ELR (cell line): ENCODE measurements at places on chromosomes 11 and 22.

GRCh38 chr11:118623269-118623655 lies 15.8 kb downstream of the PHLDB1 start:
- peak; percentile 48 for DNase-seq

- peak; percentile 28 for DNase-seq
Observed at GRCh38 chr11:69969890-69970784, 108.0 kb upstream of the ANO1 start.

- no peak for DNase-seq
Observed at GRCh38 chr11:65958291-65958690, 3.2 kb upstream of the SART1 start.

- DNase-seq, result no peak
Observed at GRCh38 chr11:104105155-104105554, 58.8 kb downstream of the PDGFD start.

- no peak for DNase-seq
Observed at GRCh38 chr22:41827671-41828070, 5.2 kb upstream of the SREBF2 start.

DNA sequence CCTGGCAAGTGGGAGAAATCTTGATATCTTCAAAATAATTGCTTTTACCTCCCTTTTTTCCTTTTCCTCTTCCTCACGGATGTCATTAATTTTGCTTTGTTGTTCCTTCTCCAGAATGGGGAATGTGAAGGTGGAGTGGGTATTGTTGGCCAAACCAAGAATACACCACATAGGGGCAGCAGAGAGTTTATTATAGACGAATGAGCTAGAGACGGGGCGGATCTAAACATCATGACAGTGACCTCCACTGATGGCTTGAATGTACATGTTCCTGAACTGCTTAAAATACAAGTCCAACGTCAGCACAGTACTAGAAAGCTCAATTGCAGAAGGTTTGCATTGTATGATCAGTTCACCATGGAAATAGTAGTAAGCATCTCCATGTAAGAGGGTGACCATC lies 122.3 kb upstream of the SNX19 start:
- peak; percentile 56 for DNase-seq

GRCh38 chr11:122628810-122629555 lies 26.5 kb upstream of the UBASH3B start:
- peak; percentile 86 for DNase-seq

GRCh38 chr11:22203281-22203680 lies 10.4 kb downstream of the ANO5 start:
- no peak for DNase-seq

DNA sequence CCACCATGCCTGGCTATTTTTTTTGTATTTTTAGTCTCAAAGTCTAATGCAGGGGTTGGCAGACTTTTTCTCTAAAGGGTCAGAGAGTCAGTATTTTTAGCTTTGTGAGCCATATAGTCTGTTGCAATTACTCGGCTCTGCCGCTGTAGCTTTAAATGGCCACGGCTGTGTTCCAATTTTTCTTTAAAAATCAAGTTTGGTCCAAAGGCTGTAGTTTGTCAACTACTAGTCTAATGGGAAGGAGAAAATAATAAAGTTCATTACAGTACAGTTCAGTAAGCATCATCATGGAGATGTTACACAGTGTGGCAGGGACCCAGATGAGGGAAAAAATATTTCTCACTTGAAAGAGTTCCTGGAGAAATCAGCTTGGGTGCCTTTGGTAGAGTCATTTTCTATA lies 107.6 kb downstream of the CSNK2A3 start:
- DNase-seq, result no peak

DNA sequence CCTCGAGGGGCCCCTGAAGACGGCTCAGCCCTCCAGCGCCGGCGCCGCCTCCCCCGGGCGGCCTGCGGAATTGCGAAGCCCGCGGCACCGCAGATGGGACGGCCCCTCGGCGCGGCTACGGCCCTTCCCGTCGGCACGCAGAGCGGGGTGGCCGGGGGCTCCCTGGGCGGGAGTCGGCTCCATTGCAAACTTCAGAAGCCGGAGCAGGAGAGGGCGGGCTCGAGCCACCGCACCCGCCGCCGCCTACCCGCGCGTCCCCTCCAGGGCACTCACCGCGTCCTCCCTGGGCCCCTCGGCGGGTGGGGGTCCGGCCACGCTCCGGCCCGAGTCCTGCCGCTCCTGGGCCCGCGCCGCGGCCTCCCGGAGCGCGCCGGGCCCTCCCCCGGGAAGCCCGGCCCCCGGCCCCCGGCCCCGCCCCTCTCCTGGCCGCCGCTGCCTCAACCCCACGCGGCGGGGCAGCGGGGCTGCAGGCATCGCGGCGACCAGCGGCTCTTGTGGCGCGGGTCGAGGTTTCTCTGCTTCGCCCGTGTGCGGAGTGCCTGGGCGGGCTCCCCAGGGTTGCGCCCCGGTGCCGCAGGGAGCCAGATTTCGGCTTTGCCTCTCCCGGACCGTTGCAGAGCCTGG lies at the start of gene PACSIN3:
TSS of gene PACSIN3 (minus strand) at position 359 of the 624 bp plus-strand sequence. CDS start 3,707 bp downstream, outside the sequence.
- peak; percentile 69 for DNase-seq

DNA sequence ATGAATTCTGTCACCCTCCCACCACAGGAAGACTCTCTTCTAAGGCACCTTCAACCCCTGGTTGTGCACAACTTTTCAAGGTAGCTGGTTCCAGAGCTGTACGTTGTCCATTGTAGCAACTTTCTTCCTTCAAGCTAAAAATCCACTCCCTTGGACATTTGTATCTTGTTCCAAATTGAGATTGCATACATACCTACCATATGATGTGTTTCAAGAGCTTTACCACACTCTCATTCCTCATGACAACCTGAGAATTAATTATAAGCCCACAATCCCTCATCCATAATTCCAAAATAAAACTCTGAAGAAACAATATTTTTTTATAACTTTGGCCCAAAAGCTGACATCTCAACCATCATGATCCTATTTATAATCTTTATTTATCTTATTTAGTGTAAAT lies 3.0 kb downstream of the OR52W1 start:
- no peak for DNase-seq

- peak; percentile 47 for DNase-seq
Observed at GRCh38 chr11:1150769-1151365, 6.9 kb upstream of the MUC5AC start.

DNA sequence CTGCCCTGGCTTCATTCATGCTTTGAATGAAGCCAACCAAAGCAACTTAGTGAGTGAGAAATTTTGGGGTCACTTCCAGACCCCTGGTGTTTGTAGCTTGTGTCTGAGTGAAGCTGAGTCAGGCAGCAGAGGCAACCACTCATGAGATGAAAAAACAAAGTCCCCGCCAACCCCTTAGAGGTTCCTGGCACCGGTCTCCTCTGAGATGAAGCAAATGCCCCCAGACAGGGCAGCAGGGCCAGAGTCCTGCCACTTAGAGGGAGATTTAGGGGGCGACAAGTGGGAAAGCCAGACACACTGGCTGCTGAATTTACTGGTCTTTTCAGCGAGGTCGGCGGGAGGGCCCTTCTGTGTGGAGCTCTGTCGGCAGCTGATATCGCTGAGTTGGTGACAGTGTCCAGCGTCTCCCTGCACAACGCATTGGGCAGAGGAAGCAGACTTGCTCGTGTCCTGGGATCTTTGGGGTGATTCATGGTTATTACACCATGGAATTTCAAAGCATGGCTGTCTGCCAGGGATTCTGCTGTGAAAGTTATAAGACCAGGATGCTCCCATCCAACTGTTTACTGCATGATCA lies 482.6 kb downstream of the MIAT start:
- peak; percentile 84 for DNase-seq

- peak; percentile 46 for DNase-seq
Observed at GRCh38 chr22:44538051-44538450, 40.0 kb upstream of the RTL6 start.

- no peak for DNase-seq
Observed at GRCh38 chr11:116502641-116503061, 270.1 kb downstream of the BUD13 start.

GRCh38 chr11:118415739-118416068 lies 14.3 kb downstream of the ATP5MG start:
- peak; percentile 96 for DNase-seq

- no peak for DNase-seq
Observed at GRCh38 chr11:70186936-70187335, 16.2 kb upstream of the FADD start.

DNA sequence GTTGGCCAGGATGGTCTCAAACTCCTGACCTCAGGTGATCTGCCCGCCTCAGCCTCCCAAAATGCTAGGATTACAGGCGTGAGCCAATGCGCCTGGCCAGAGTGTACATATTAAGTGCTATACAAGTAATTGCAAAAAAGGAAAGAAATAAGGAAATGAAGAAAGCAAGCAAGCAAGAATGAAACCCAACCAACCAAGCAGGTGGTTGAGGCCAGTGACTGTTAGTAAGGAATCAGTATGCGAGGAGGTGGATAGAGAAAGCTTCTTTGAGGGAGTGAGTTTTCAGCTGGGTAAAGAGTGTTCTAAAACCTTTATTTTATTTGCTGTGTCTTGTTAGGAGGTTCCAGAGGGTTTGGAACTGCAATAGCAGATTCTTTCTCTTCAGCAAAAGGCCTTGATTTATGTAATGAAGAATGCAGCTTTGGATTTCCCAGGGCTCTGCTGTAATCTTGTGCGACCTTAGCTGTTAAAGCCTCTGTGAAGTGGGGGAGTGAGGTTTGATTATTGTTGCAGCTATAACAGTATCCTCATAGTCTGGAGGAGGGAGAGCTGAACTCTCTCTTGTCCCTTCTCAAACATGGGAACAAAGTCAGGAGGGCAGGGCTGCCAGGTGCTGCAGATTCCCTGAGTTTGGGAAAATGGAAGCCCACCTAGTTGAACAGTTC lies 5.7 kb downstream of the AMPD3 start:
- no peak for DNase-seq

DNA sequence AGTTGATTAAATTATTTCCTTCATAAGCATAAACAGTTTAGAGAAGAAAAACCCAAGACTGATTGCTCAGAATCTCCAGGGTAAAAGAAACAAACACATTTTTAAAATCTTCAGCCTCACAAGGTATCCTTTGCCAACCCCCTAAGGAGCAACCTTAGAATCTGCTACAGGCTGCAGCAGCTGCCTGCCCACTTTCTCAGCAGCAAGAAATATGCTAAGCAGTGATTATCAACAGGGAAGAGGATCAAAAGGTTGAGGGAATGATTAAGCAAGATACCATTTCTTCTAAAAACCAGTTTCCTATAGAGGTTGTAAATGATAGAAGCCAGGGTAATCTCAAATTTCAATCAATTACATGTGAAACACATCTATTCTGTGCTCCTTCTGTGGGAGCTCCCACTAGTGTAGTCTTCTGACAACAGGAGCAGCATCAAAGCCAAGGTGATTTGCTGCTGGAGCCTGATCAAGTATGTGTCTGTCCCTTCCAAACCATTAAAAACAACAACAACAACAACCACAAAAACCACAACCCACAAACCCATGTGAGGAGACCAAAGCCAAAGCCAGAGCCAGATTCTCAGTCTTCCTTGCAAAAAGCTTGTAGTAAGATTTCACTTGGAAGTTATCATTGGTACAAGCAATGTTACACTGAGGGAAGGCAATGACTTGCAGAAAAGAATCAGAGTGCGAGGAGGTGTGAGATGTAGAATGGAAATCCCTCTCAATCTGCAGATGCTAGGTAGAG lies 761.2 kb downstream of the DLG2 start:
- DNase-seq, result peak; percentile 25

DNA sequence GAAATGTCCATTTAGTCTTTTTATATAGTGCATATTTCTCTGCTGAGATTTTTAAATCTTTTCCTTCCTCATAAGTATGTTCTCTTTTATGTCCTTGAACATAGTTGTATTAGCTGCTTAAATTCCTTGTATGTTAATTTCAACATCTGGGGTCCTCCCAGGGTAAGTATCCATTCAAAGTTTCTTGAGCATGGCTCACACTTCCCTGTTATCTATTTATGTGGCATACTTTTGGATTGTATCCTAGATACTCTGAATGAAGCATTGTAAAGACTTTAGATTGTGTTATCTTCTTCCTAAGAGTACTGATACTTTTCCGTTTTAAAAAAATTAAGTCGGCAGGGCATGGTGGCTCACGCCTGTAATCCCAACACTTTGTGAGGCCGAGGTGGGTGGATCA lies 28.4 kb upstream of the PITPNB start:
- no peak for DNase-seq

DNA sequence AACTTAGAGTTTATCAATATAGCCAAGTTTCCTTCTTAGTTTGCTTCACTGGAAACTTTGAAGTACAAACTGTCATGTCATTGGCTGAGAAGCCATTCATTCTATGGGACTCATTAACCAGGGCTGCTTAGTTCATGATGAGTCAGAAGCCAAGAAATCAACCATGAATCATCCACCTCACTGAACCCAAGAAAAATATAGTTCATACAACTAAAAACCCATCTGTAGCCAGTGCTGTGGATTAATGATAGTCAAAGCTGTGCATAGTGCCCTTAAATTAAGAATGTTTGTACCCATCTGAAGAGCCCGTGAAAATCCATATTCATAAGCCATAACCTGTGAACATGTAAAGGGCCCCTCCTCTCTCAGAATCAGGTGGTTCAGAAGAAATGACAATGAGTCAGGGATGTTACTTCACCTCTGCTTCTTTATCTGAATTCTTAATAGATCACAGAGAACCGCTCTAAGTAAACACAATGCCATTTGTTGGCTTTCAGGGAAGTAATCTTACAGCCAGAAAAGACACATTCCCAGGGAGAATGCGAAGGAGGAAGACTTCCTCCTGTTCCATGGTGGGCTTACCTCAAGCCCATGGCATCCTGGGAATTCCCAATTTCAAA lies 25.4 kb downstream of the MMP20 start:
- peak; percentile 96 for DNase-seq

GRCh38 chr22:40484906-40485669 lies 114.7 kb downstream of the SGSM3 start:
- no peak for DNase-seq

DNA sequence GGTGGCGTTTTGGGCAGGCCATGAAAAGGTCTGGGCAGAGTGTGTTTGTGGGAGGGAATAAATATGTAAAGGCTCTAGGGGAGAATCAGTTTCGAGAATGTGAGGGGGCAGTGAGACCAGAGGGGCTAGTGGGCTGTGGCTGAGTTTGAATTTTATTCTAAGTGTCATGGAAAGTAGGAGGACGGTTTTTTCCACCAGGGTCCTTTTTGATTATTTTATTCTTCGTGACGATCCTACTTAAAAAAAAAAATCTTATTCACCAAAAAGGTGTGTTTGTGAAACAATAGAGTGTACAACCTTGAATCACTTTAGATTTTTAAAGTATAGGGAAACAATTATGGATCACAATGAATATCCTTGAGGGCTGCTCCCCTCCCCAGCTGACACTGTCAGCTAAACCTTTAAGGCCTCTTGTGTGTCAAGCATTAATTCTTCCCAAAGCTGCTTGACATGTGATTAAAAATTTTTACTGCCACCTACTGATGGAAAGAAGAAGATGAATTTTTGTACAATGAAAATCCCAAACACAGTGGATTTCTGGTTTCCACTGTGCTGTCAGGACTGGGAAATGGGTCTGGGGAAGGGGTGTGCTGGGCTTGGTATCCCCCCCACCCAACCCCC lies 107.5 kb upstream of the OR4B1 start:
- peak; percentile 75 for DNase-seq

DNA sequence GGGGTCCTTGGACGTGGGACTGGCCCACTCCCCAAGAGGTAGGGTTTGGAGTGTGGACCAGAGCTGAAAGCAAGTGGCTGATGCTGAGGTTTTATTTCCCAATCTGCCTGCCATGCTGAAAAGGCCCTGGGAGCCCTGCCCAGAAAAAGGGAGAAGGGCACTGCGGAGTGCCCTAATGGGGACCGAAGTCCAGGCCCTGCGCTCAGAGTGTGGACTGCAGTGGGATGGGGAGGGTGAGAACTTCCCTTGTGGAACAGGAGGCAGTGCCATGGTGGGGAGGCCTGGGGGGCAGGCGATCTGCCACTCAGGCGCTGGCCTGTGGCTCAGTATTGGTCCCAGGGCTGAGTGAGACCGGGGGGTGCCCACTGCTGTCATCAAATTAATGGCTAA lies 4.3 kb downstream of the GPR152 start:
- no peak for DNase-seq
